ENCODE measurements at places on chromosomes 1 and 21.

DNA sequence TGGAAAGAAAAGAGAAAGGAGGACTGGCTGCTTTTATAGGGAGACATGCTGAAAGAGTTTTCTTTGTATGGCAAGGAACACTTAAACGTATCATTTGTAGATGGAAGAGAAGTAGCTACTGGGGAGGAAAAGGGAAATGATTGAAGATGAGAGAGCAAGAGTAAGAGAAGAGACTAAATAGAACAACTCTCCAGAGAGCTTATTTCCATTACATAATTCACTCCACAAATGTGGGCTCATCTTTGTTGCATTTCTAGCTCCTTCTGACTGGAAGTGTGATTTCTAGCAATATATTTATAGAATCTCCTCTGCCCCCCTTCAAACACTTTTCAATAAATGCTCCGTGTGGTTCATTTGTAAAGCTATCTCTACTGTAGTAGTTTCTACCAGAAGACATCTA, 71.0 kb downstream of the ST6GALNAC5 start:
- no peak for DNase-seq

DNA sequence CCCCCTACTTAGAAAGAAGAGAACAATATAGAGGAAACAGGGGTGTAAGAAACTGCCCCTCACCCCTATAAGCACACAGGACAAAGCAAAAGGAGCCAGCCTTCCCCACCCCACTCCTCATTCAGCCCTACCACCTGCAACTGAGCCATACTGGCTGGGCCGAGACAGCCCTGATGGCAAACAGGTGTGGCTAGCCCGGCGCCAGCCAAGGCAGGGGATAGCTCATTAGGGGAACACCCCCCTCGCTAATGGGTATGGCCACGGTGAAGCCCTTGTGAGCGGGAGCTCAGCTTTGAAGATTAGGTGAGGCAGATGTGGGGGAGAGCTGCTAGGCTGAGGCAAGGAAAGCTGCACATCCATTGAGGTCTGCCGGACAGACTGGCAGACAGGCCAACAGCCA, 65.5 kb downstream of the ERI3 start:
- DNase-seq, result no peak

- DNase-seq, result no peak
Measured at GRCh38 chr1:71809085-71809484, 473.3 kb downstream of the NEGR1 start.

DNA sequence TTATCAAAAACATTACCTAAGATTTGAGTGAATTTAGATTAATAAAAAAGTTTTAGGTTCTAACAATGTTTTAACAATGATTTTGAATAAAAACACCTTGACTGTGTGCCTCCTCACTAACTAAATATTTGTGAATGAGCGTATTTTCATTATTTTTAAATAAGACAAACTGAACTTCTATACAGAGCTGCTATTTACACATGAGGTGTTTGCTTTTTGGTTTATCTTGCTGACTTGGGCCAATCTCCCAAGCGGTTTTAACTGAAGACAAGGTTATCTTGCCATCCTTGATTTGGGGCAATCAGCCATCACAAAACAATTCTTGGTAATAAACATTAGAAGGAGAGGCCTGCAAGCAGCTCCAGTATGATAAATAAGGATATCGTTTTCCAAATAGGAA, 108.2 kb upstream of the NRIP1 start:
- no peak for DNase-seq

- no peak for DNase-seq
Measured at GRCh38 chr1:209154912-209155311, 428.6 kb upstream of the CAMK1G start.

GRCh38 chr21:43325036-43325435, 101.9 kb downstream of the SIK1 start:
- no peak for DNase-seq

GRCh38 chr1:172585861-172586260, 52.9 kb downstream of the SUCO start:
- DNase-seq, result no peak

- no peak for DNase-seq
Measured at GRCh38 chr1:182374101-182374834, 17.3 kb downstream of the GLUL start.

- no peak for DNase-seq
Measured at GRCh38 chr1:38062361-38063288, 16.0 kb upstream of the POU3F1 start.

GRCh38 chr1:116371752-116372151, 1.3 kb upstream of the ATP1A1 start:
- DNase-seq, result no peak

DNA sequence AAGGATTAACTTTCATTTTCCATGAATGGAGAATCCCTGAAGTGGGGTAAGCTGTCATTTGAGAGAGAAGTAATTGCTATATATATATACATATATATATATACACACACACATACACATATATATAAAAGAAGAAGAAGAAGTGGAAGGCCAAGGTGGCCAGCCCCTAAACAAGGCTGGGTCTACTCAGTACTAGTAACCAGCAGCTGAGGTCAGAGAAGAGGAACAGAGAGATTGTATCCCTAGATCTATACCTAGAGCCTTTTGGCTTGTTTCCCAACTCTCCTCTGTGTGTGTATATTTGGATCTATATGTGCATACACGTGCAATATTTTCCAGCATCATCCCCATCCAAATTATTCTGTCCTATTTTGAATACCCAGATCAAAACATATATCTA, 5.2 kb downstream of the TNFSF4 start:
- DNase-seq, result no peak

GRCh38 chr1:57824535-57824934, 400.7 kb upstream of the DAB1 start:
- no peak for DNase-seq

DNA sequence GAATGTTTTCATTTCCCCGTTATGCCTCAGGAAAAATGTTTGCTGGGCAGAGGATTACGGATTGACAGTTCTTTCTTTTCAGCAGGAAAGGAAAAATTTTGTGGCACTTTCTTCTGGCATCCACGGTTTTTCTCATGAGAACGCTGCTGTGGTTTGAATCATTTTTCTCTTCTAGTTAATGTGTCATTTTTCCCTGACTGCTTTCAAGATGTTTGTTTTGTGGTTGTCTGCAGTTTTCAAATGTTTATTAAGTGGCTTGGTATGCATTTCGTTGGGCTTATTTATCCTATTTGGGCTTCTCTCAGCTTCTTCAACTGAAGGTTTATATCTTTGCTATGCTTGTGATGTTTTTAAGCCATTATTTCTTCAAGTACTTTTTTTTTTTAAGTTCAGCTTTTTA, 359.0 kb downstream of the RGS7 start:
- DNase-seq, result no peak

- no peak for DNase-seq
Measured at GRCh38 chr1:222062640-222063039, 320.8 kb upstream of the DUSP10 start.
